ENCODE measurements at places on chromosomes 7 and 10. TPM values are rescaled to one million over a fixed set of nuclear protein-coding genes. Genes with fewer than 3 reads are reported as not detected.

- DNase-seq = no peak
Measured at GRCh38 chr7:112745635-112746034, 44.6 kb downstream of the TMEM168 start.

- no peak for DNase-seq
Measured at GRCh38 chr7:107170051-107170915, 1.5 kb downstream of the HBP1 start.

DNA sequence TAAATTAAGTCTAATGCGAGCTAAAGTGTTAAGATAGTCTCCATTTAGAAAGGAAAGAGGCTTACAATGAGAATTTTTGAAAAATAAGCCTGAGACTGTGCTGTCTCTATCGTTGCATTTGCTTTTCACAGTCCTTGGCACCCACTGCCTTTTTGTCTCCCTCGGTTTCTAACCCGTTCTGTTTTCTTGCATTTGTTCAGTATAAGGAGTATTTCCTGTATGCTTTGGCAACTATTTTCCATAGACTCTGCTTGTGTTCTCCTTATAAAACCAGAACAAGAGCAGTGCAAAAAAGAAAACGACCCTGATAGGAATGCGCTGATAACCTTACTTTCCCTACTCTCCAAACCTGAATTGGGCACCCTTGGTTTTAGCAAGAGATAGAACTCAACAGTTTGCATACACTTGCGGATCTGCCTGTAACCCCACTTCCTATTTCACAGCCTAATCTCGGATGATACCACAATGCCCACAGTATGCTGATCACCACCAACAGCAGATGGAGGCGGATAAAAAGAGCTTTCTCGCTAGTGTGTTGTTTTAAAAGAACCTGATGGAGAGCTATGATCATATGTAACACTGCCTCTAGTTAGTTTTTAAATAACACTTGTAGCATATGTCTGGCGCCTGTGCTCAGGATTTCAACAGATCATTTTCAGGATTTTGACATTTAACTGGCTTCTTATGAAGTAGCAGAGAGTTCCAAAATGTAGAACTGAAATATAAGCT is 1.6 kb upstream of the ARHGAP12 start:
- DNase-seq = peak; percentile 39

Gene CD36
- 7.9 TPM for total RNA-seq

Gene LRGUK
- 0.23 TPM for total RNA-seq

DNA sequence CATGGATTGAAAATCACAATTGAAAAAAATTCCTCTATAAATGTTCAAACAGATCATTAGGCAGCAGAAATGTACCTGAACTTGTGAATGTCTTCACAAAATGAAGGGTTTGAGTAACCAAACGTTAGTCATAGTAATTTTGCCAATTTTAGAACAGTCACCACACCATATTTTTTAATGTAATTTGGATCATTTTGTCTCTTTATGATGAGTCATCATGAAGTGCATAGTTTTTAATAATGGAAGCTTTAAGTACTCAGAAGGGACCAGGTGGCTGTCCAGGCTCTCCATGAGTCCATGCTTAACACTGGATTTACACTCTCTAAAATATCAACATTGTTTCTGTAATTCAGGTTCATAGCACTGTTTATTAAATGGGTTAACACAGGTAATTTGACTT is 219.2 kb downstream of the ETV1 start:
- peak; percentile 63 for DNase-seq

DNA sequence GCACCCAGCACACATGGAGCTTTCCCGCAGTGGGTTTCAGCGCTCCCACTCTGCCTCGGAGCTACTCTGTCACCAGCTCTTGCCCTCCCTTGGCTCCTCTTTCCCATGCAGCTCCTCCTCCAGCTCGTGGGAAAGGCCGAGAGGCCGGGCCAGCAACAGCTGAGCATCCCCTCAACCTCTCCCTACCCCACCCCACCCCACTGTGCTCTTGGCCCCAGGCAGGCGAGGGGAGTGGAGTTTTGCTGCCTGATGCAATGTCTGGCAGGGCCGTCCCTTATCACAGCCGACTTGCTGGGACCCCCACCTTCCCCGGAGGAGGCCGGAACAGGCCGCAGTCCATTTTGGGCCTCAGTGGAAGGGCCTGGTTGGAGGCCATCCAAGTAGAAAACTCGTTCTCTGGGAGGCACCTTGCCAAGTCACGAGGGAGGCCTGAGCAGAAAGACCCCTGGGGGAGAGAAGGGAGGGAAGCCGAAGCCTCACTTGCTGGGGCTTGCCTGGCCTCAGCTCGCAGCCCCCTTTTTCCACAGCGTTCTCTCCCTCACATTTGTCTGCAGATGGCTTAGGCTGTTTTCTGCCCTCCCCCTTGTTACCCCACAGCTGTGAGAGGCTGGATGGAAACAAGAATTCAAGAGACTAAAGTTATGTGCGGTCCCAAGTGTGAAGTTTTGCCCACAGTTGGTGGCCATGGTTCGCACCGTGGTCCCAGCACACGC is 35.3 kb downstream of the CHST3 start:
- DNase-seq = peak; percentile 84

GRCh38 chr7:116815041-116815440 is 47.3 kb upstream of the CAPZA2 start:
- DNase-seq = no peak

- no peak for DNase-seq
Measured at GRCh38 chr7:40780460-40780859, 645.7 kb downstream of the SUGCT start.

Gene LRMDA
- total RNA-seq = not detected

DNA sequence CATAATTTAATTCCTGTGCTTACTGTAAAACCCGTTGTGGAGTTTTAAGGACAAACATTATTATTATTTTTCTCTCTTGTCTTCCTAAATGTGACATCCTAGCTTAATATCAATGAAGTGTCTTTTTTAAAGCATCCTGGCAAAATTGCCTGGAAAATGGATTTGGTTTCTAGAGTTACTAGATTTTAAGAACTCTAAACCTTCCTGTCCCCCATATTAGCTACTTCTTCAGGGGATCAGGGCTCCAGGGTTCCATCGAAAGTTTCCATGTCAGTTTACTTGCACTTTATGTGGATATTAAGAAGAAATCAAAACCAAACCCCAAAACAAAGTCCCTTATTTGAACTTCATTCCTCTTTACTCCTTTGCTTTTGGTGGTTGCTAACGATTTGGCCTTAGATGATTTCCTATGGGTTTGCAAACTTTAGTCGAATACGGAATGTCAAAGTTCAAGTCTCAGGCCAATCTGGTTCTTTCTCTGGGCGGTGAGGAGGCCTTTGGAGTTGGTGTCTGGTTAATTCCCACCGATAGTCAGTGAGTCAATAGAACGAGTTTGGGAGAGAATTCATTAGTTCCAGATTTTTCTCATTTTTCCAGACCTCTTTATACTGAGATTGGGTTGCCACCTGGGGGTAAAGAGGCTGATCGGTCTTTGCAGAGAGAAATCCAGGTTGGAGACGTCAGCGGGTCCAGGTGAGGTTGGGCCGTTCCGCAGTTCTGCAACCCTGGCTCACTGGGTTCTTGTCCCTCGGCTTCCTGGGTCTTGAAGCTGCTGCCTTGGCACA is 1.1 kb downstream of the CUX1 start:
- no peak for DNase-seq

Gene MYPN
- 31.8 TPM for total RNA-seq

GRCh38 chr10:97090035-97090434 is 95.7 kb downstream of the SLIT1 start:
- DNase-seq = no peak

DNA sequence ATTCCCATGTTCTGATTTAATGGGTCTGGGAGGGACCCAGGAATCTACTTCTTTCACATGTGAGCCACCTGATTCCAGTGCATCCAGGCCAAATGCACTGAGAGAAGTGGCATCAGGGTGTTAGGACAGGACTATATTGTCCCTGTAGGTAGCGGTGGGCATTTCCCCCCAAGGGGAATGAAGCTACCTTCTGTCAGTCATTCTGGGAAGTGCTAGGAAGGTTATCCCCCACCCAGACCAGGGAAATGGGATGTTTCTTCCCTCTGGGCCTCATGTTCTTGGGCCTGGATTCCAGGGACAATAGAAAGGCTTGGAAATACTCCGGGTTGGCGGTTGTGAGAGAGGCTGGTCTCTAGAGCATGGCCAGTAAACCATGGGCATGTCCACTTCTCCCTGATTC is 20.8 kb downstream of the C10orf53 start:
- no peak for DNase-seq

- DNase-seq = no peak
Measured at GRCh38 chr7:42020061-42020460, 216.9 kb downstream of the GLI3 start.

DNA sequence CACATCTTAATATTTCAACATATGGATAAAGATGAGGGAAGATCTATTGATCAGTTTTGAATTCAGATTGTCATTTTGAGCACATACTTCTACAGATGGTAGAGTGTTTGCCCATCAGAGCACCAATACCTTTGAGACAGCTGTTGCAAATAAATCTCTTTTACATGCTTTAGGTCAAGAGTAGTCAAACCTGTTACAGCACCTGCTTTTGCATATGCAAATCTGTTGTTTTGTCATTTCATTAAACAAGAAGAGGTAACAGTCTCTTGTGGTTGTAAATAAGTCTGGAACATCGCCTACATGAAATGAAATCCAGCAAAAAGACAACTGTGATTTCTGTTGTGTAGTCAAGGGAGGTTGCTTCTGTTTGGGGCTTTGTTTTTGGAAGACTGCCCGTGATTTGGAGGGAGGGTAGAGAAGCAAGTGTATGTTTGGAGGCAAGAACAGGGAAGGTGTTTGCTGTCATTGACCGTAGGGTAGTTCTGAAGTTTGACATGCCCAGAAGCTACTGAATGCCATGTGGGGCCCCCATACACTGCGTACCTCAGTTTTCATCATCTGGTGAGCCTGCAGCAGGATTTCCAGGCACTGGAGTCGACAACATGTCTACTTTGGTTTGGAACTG is 233.6 kb upstream of the PPP1R3A start:
- DNase-seq = no peak

Gene JAKMIP3
- not detected for total RNA-seq

GRCh38 chr7:90988996-90989765 is 275.1 kb upstream of the FZD1 start:
- peak; percentile 37 for DNase-seq

GRCh38 chr10:79078367-79079053 is 9.7 kb downstream of the ZMIZ1 start:
- DNase-seq = no peak

Gene SMKR1
- total RNA-seq = 0.71 TPM

Gene PROSER2
- 6.9 TPM for total RNA-seq

GRCh38 chr7:151381098-151381347 is 28.8 kb downstream of the WDR86 start:
- DNase-seq = no peak

GRCh38 chr7:41274179-41274578 is 428.7 kb downstream of the INHBA start:
- DNase-seq = no peak

Gene GPR15LG
- not detected for total RNA-seq

DNA sequence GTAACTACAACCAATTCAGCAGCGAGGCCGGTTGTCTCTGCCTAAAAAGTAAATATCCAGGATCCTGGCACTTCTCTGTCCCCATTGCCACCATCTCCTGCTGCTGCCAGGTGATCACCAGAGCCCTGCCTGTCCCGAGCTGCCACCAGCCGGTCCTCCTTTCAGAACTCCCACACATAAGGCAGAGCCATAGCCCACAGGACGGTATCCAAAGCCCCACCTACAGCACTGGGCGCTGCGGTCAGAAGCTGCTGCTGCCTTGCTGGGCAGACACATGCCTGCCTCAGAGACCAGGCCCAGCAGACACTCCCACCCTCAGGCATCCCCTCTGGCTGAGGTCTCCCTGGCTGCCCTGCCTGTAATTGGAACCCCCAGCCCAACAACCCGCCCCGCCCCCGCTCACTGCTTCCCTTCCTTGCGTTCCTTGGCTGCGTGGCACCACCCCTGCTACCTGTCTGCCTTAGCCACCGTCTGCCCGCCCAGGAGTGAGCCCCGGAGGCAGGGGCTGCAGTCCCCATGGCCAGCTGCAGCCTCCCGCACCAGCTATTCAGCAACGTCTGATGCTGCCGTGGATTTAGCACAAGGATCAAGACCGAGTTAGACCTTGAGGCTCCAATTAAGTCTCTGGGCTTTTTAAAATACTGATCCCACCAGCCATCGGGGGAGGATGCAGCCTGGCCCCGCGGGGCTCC is 100.7 kb downstream of the CYTH3 start:
- no peak for DNase-seq

- DNase-seq = peak; percentile 71
Measured at GRCh38 chr10:122044045-122044661, 55.2 kb downstream of the TACC2 start.

DNA sequence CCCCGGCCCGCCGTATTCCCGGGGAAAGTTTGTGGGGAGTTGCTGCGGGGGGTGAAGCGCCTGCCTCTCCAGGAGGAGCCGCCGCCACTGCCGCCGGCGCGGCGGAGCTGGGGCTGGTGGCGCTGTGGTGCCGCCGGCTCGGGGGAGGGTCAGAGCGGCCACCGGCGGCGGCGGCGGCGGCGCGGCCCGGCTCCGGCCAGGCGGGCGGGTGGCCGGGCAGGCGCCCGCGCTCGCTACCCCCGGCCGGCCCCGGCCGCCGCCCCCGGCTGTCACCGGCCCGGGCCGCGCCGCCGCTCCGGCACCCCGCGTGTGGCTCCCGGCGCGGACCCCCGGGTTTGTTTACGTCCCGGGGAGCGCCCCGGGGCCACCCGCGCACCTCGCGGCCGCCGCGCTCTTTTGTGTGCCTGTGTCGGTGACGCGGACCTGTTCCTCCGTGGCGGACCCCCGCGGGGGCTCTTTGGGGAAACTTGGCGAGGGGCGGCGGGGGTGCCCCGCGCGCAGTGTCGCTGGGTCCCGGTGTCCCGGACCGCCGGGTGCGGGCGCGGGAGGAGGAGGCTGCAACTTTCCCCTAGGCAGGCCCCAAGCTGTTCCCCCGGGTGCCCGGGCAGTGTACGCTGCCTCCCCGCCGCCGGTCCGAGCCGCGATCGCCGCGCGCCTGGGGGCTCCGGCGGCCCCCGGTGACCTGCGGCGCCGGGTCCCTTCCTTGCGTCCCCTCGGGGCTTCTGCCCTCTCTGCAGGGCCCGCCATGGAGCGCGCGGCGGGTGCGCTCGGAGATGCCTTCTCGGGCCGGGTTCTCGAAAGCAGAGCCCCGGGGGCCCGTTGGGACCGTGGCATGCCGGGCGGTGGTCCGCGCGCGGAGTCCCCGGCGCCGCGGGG is 593 bp upstream of the CUX1 start:
- DNase-seq = peak; percentile 37

DNA sequence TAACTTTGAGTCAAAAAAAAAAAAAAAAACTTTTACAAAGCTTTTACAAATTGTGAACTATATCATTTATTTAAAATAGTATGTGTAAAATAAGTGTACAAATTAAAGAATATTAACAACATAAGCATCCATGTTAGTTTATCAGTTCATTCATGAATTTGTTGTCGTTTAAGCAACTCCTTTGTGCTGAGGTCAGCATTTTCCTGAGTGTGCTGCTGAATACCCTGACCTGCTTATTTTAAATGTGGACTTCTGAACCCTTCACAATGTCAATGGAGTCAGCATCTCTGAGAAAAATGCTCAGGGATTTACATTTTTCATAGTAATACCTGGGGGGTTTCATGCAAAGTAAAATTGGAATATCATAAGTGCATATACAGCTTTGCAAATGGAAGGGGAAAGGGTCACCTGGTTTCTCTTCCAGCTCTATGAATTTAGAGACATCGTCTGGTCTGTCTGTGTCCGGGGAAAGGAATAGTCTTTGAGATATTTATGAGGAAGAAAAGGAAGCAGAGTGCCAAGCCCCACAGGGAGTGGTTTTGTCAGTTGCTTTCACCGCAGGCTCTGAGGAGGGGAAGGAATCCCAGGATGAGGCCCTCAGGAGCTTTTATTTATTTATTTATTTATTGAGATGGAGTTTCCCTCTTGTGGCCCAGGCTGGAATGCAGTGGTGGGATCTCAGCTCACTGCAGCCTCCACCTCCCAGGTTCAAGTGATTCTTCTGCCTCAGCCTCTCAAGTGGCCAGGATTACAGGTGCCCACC is 125.5 kb upstream of the SVIL start:
- DNase-seq = no peak
